ENCODE measurements at places on chromosomes 7 and 10. TPM values are rescaled to one million over a fixed set of nuclear protein-coding genes. Genes with fewer than 3 reads are reported as not detected.

DNA sequence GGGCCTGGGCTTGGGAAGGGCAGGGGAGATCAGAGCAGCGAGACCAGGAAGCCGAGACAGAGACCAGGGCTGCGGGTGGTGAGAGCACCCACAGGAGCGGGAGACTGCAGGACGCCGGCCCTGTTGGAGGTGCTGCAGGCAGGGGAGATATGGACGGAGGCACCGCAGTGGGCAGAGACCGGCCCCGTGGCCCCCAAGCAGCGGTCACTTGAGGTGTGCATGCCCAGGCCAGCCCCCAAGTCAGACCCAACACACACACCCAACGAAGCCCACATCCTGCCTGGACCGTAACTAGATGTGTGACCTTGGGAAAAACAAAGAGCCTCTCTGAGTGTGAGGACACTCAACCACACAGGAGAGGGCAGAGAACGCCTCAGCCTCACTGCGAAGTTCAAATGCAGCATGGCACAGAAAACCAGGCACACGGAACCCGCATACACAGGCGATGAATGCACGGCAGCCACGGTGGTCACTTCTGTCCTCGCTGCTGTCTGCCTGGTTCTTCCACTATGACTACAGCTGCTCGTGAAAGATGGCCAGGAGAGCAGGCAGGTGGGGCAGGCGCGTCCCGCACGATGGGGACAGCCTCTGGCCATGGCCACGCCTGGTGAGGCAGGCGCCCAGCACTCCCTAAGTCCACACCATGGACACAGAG, 214.7 kb downstream of the MAD1L1 start:
- H3K36me3 ChIP-seq: no peaks in the 10 kb centered on the region
- H3K27me3 ChIP-seq: no peaks in the 10 kb centered on the region
- no peak for DNase-seq
- H3K4me1 ChIP-seq: no peaks in the 10 kb centered on the region
- H3K4me3 ChIP-seq: no peak overlapping the region

DNA sequence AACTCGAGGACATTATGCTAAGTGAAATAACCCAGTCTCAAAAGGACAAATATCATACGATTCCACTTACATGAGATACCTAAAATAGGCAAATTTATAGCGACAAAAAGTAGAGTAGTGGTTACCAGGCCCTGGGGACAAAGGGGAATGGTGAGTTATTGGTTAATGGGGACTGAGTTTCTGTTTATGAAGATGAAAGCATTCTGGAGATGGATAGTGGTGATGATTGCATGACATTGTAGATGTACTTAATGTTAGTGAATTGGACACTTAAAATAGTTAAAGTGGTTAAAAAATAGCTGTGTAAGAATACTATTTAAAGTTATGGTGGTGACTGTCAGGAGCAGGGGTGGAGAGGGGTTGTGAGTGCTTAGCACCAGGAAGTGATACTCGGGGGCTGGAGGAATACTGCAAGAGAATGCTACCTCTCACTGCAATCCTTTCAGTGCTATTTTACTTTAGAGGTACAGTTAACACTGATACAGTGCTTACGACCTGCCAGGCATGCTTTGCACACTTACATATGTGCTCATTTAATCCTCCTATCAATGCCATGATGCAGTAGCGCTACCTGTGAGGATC, 16.7 kb upstream of the TEX36 start:
- no peak overlapping the region for H3K4me3 ChIP-seq
- no peak overlapping the region for H3K27ac ChIP-seq
- no peaks in the 10 kb centered on the region for H3K27me3 ChIP-seq
- no peak for DNase-seq
- no peaks in the 10 kb centered on the region for H3K36me3 ChIP-seq

GRCh38 chr10:97627731-97628130, 5.6 kb downstream of the MORN4 start:
- DNase-seq: no peak
- no peaks in the 10 kb centered on the region for H3K36me3 ChIP-seq
- H3K4me1 ChIP-seq: no peaks in the 10 kb centered on the region
- no peak overlapping the region for H3K4me3 ChIP-seq
- no peak overlapping the region for H3K27ac ChIP-seq

- no peak overlapping the region for H3K27ac ChIP-seq
- no peaks in the 10 kb centered on the region for H3K36me3 ChIP-seq
- H3K4me3 ChIP-seq: no peak overlapping the region
- H3K27me3 ChIP-seq: no peaks in the 10 kb centered on the region
Observed at GRCh38 chr10:122344741-122345258, 29.7 kb upstream of the PLEKHA1 start.

- H3K36me3 ChIP-seq: no peaks in the 10 kb centered on the region
- H3K27me3 ChIP-seq: no peaks in the 10 kb centered on the region
- no peak overlapping the region for H3K4me3 ChIP-seq
- no peak overlapping the region for H3K27ac ChIP-seq
- no peaks in the 10 kb centered on the region for H3K4me1 ChIP-seq
Observed at GRCh38 chr7:107262857-107263256, 94.1 kb downstream of the HBP1 start.

DNA sequence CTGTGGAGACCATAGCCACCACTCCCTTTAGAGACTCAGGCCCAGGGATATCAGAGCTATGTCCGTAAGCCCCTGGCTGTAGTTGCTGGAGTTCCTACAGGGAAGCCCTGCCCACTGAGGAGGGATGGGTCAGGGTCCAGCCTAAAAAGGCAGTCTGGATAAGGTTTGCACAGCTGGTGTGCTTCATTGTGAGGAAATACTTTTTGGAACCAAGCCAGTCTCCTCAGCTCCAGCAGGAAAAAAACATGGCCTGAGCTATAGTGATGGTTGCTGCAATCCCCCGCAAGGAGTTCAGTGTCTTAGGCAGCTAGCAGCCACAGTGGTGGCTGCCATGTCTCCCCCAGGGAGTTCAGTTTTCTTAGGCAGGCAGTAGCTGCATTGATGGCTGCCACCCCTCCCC, 52.6 kb upstream of the CYP2C8 start:
- H3K27me3 ChIP-seq: no peaks in the 10 kb centered on the region
- H3K27ac ChIP-seq: no peak overlapping the region
- no peak overlapping the region for H3K4me3 ChIP-seq
- H3K36me3 ChIP-seq: no peaks in the 10 kb centered on the region
- H3K4me1 ChIP-seq: no peaks in the 10 kb centered on the region

GRCh38 chr10:1020460-1020859, 5.2 kb downstream of the IDI2 start:
- no peaks in the 10 kb centered on the region for H3K4me1 ChIP-seq
- no peaks in the 10 kb centered on the region for H3K27me3 ChIP-seq
- H3K27ac ChIP-seq: no peak overlapping the region
- H3K4me3 ChIP-seq: no peak overlapping the region
- no peak for DNase-seq
- no peaks in the 10 kb centered on the region for H3K36me3 ChIP-seq

GRCh38 chr7:41039981-41040380, 662.9 kb downstream of the INHBA start:
- no peak overlapping the region for H3K4me3 ChIP-seq
- no peaks in the 10 kb centered on the region for H3K4me1 ChIP-seq
- no peak overlapping the region for H3K27ac ChIP-seq
- H3K27me3 ChIP-seq: no peaks in the 10 kb centered on the region
- H3K36me3 ChIP-seq: no peaks in the 10 kb centered on the region

- H3K4me3 ChIP-seq: no peak overlapping the region
- no peak for DNase-seq
Observed at GRCh38 chr10:131888186-131888604, 12.6 kb upstream of the PPP2R2D start.

GRCh38 chr10:25565570-25565969, 368.5 kb upstream of the MYO3A start:
- DNase-seq: no peak
- no peaks in the 10 kb centered on the region for H3K4me1 ChIP-seq
- no peaks in the 10 kb centered on the region for H3K36me3 ChIP-seq
- no peak overlapping the region for H3K4me3 ChIP-seq

- no peak overlapping the region for H3K4me3 ChIP-seq
- H3K4me1 ChIP-seq: no peaks in the 10 kb centered on the region
- no peaks in the 10 kb centered on the region for H3K36me3 ChIP-seq
Observed at GRCh38 chr7:54838175-54838910, 79.3 kb upstream of the SEC61G start.

DNA sequence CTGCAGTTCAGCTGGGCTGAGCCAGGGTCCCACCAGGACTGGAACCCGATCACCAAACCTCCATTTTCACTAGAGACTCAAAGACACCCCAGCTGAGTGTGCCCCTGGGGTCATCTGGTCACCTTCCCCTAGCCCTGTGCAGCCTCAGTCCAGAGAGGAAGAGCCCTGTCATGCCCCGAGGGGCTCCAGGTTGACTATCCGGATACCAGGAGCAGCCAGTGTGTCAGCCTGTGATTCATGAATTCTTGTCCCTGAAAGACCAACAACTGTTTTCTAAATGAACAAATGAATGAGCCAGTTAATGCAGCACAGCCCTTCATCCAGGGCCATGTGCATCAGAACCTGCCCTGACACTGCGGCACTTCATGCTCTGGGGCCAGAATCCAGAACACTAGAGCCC, 201.9 kb upstream of the TCERG1L start:
- H3K4me3 ChIP-seq: no peak overlapping the region
- H3K27me3 ChIP-seq: no peaks in the 10 kb centered on the region
- no peak overlapping the region for H3K27ac ChIP-seq
- no peaks in the 10 kb centered on the region for H3K4me1 ChIP-seq

- H3K4me3 ChIP-seq: no peak overlapping the region
- no peaks in the 10 kb centered on the region for H3K27me3 ChIP-seq
- H3K36me3 ChIP-seq: no peaks in the 10 kb centered on the region
- H3K4me1 ChIP-seq: no peaks in the 10 kb centered on the region
- no peak overlapping the region for H3K27ac ChIP-seq
Observed at GRCh38 chr7:140247559-140247958, 70.8 kb upstream of the KDM7A start.

- no peak overlapping the region for H3K4me3 ChIP-seq
- H3K27ac ChIP-seq: no peak overlapping the region
Observed at GRCh38 chr10:120891365-120891764, 40.2 kb downstream of the WDR11 start.

GRCh38 chr10:35340975-35341374, 4.7 kb downstream of the CCNY start:
- H3K4me1 ChIP-seq: peaks cover 5% of the 10 kb centered on the region
- DNase-seq: no peak
- no peak overlapping the region for H3K27ac ChIP-seq
- no peak overlapping the region for H3K4me3 ChIP-seq

- H3K4me1 ChIP-seq: no peaks in the 10 kb centered on the region
- no peak overlapping the region for H3K4me3 ChIP-seq
- no peak overlapping the region for H3K27ac ChIP-seq
- peaks cover 4% of the 10 kb centered on the region for H3K27me3 ChIP-seq
Observed at GRCh38 chr10:43094085-43094484, 17.2 kb downstream of the RET start.

DNA sequence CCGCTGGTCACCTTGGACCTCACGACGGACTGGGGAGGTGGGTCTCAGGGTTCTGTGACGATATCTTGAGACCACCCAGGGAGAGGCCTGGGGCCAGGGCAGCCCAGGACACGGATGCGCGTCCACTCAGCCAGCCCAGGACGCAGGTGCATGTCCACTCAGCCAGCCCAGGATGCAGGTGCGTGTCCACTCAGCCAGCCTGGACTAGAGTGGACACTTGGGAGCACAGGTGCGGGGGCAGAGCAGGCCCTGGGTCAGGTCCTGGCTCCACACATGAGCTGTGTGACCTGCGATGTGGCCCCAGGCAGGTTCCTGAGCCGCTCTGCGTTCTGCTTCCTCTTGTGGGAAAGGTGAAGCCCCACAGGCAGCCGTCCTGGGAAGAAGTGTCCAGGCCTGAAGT, 22.2 kb downstream of the KNDC1 start:
- DNase-seq: no peak
- no peak overlapping the region for H3K4me3 ChIP-seq
- no peaks in the 10 kb centered on the region for H3K4me1 ChIP-seq

DNA sequence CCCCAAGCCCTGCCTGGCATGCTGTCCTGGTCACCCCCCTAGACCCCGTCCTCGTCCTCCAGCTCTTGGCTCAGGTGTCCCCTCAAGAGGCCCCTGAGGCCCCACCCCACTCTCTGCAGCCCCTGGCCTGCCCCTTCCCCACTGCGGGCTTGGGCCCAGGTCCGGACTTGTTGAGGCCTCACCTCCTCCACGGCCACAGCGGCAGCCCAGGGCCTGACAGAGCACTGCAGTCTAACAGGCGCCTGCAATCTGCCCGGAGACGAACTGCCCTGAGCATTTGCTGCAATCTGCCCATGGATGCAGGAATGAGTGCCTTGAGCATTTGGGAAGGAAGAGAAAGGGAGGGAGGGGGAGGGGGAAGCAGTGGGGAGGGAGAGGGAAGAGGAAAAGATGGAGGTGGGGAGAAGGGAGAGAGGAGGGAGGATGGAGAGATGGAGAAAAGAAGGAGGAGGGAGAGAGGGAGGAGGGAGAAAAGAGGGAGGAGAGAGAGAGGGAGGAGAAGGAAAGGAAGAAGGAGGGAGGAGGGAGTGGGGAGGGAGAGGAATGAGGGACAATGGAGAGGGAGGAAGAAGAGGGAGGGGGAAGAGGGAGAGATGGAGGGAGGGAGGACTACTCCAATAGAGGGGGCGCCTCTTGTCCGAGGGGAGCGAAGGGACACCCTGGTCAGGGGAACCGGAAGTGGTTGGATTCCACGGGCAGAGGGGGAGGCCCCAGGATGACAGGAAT, 73.9 kb downstream of the PDGFA start:
- H3K27me3 ChIP-seq: no peaks in the 10 kb centered on the region
- H3K4me3 ChIP-seq: no peak overlapping the region
- peak overlapping the region; percentile 40 for H3K27ac ChIP-seq

DNA sequence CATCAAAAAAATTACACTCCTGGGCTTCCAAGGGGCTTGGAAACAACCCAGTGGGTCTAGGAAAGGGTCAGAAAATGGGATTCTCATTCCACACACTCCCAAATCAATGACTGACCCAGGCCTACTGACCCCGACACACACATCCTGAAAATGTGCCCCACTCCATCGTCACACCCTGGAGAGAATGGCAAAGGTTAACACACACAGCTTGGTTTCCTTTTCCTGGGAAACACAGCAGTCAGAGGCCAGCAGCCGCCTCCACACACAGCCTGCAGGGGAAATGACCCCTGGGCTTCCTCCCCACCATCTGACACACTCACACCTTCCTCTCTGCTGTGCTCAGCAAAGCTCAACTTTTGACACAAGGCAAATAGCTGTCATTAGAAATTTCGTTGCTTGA, 42.9 kb downstream of the SH3PXD2A start:
- H3K27ac ChIP-seq: no peak overlapping the region
- H3K4me1 ChIP-seq: peaks cover 4% of the 10 kb centered on the region
- no peak for DNase-seq
- no peaks in the 10 kb centered on the region for H3K27me3 ChIP-seq
- H3K4me3 ChIP-seq: no peak overlapping the region

HECW1 gene
- total RNA-seq: 0.66 TPM

BRAF gene
- 106 TPM for total RNA-seq

CEP55 gene
- total RNA-seq: 0.73 TPM

UNCX gene
- not detected for total RNA-seq

ENKUR gene
- not detected for total RNA-seq

RASA4B gene
- 11.1 TPM for total RNA-seq

FEZF1 gene
- not detected for total RNA-seq

BMPER gene
- 6.9 TPM for total RNA-seq

PYROXD2 gene
- total RNA-seq: 17.4 TPM
